ENCODE measurements at places on chromosomes 12 and 14.
A peak's percentile ranks its signal among the peaks of the same experiment; 100 is the strongest.

DNA sequence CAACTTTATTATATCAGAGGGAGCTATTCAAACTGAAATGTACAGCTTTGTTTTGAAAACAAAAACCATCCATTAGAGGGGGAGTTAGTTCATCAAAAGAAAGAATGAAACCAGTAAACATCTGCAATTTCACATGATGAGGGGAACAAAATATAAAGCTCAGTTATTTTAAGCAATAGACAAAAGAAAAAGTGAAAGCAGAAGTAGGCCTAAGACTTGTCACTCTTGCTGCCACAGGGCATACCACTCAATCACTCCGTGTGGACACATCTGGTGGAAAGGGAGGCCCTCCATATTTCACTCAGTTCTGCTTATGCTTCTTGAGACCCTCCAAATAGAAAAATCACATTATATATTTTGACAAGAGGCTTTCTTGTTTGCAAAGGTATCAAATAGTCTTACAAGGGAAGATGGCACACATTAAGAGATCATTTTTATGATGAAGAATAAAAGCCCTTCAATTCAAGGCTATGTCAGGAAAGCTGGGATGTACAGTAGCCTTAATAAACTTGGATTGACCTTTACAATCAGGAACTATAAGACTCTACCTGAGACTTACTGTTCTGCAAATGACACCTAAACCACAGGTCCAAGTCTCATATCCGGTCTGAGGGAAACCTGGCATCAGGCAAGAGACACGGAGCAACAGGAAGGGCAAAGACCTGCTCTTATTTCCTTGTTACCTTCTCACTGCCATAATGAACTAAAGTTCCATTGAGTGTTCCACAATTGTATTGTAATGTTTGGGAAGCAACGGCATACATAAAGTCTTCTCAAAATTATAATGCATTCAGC lies 222.5 kb upstream of the GRIP1 start:
- H3K27me3 ChIP-seq: no peaks in the 10 kb centered on the region
- peaks cover 20% of the 10 kb centered on the region for H3K4me1 ChIP-seq
- no peaks in the 10 kb centered on the region for H3K36me3 ChIP-seq
- no peak overlapping the region for H3K4me3 ChIP-seq
- H3K27ac ChIP-seq: no peak overlapping the region
- no peak for DNase-seq

DNA sequence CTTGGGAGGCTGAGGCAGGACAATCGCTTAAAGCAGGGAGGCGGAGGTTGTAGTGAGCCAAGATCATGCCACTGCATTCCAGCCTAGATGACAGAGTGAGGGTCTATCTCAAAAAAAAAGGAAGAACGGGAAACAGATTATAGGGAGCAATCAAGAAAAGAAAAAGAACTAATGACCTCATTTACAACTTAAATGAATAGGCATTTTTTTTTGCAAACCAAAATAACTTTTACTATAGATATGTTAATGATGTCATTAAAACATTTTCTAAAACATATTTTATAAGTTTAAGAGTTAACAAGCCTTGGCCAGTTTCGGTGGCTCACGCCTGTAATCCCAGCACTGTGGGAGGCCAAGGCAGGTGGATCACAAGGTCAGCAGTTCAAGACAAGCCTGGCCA lies 6.8 kb upstream of the RESF1 start:
- H3K27ac ChIP-seq: no peak overlapping the region
- H3K4me1 ChIP-seq: peaks cover 30% of the 10 kb centered on the region
- no peak overlapping the region for H3K4me3 ChIP-seq

DNA sequence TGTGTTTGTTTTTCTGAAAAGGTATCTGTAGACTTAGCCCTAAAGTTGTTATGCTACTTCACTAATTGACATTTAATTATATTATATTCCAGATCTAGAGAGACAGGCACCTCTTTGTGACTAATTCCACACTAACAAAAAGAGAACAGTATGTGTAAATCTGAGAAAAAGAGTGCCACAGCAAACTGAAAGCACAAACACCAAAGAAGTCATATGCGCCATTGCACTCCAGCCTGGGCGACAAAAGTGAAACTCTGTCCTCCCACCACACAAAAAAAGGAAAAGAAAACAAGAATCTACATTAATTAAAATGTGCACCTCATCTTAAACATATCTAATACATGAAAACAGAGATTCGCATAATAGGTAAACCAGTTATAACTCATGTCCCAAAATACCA lies 4.4 kb upstream of the CSRNP2 start:
- H3K36me3 ChIP-seq: peaks cover 8% of the 10 kb centered on the region
- H3K27ac ChIP-seq: no peak overlapping the region
- H3K4me1 ChIP-seq: peaks cover 12% of the 10 kb centered on the region
- no peak for DNase-seq
- no peak overlapping the region for H3K4me3 ChIP-seq

DNA sequence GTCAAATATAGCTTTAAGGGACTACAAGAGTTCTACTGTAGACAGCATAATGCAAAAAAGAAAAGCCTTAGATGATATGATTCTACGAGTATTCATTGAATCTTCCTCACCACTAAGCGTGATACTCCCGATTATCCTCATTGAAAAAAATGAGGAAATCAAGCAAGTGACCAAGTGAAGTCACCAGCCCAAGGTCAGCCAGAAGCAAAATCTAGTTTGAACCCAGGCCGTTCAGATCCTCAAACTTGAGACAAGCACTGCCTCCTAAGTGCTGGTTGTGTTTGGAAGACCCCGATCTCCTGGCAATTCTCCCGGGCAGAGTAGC lies 845 bp downstream of the GIT2 start:
- no peak for DNase-seq
- no peaks in the 10 kb centered on the region for H3K27me3 ChIP-seq
- H3K36me3 ChIP-seq: peaks cover 32% of the 10 kb centered on the region
- peaks cover 50% of the 10 kb centered on the region for H3K4me1 ChIP-seq
- H3K27ac ChIP-seq: peak overlapping the region; percentile 96
- peak overlapping the region; percentile 99 for H3K4me3 ChIP-seq

DNA sequence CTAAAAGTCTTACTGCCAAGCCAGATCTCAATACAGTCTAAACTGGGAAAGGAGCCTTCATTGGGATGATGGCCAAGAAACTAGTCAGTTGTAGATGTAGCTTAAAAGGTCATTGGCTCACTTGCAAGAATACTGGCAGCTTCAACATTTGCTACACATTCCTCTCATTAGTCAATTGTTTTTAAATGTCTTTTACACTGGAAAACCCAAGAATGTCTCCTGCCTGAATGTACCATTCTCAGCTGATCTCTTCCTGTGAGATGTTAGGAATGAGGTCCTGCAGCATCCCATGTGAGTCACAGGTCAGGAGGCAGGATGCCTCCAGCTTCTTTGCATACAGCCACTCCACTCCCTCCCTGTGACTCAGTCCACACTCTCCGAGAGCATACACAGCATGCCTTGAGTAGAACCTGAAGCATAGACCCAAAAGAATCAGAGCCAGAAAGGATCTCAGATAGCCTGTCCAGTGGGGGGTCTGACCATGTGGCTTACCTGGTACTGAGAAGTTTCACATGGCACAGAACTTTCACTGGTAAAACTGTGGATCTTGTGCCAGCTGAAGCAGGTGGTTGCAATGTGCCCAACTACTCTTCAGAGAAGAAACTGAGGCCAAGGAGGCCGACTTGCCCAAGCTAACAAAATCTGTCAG lies 56.0 kb upstream of the HECTD1 start:
- no peak for DNase-seq
- H3K4me1 ChIP-seq: peaks cover 3% of the 10 kb centered on the region
- H3K27me3 ChIP-seq: no peaks in the 10 kb centered on the region
- no peak overlapping the region for H3K27ac ChIP-seq
- no peak overlapping the region for H3K4me3 ChIP-seq

DNA sequence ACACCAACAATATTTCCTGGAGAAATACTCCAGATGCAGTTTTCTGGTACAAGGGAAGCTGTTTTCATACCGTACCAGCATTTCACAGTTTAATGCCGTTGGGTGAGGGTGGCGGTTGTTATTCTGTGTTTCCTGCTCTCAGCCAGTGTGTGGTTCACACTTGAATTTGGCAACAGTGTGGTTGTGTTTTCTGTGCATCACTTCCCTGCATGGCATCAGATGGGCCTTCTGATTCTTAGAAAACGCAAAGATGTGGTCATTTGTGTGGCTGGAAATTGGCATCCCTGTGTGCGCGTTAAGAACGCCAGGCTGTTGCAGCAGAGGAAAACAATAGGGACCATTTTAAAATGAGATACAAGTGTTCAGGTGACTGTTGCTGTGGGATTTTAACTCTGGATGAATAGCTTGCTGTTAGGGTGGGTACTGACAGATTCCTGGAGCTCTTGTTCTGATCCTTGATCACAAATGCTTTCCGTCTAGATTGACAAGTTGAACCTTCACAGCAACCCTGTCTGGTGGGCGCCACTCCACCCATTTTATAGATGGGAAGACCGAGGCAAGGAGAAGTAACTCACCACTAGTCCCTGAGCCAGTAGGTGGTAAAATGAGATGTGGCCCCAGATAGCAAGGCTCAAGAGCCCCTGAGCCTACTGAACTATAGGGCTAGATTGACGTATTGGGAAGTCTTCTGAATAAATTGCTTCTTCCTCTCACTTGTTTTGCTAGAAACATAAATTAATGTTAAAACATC lies 231.2 kb downstream of the CHST11 start:
- DNase-seq: peak; percentile 86
- peaks cover 93% of the 10 kb centered on the region for H3K4me1 ChIP-seq
- H3K27me3 ChIP-seq: no peaks in the 10 kb centered on the region
- H3K27ac ChIP-seq: peak overlapping the region; percentile 94
- peaks cover 64% of the 10 kb centered on the region for H3K36me3 ChIP-seq
- H3K4me3 ChIP-seq: peak overlapping the region; percentile 61

GRCh38 chr12:108778053-108778452 lies 46.7 kb upstream of the CORO1C start:
- peaks cover 2% of the 10 kb centered on the region for H3K27me3 ChIP-seq
- H3K4me1 ChIP-seq: no peaks in the 10 kb centered on the region
- H3K4me3 ChIP-seq: no peak overlapping the region
- DNase-seq: no peak
- H3K27ac ChIP-seq: no peak overlapping the region

DNA sequence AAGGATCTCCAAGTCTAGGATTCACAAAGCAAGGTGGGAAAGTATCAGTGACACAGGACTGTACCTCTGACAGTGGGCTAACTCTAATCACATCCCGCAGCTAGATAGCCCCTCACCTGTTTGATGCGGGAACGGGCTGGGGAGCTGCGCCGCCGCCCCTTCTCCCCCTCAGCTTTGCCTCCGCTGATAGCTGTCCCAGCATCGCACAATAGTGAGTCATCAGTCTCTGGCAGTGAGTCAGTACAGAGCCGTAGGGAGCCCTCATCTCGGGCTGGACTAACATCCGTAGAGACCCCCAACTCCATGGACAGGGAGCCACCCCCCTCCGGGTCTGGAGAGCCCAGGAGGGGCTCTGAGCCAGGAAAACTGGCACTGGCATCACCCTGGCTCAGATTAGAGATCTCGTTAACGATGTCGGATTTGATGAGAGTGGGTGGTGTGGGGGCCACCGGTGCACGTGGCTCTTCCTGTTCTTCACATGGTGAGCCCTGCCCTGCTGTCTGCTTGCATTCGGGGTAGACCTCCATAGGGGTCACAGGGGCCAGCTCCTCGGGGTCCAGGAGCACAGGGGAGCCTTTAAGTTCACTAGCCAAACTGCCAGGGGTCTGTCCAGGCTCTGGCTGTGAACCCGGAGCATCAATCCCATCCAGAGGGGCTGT lies 10.9 kb downstream of the KMT2D start:
- H3K36me3 ChIP-seq: peaks cover 78% of the 10 kb centered on the region
- H3K27ac ChIP-seq: no peak overlapping the region
- no peaks in the 10 kb centered on the region for H3K27me3 ChIP-seq
- peaks cover 2% of the 10 kb centered on the region for H3K4me1 ChIP-seq

DNA sequence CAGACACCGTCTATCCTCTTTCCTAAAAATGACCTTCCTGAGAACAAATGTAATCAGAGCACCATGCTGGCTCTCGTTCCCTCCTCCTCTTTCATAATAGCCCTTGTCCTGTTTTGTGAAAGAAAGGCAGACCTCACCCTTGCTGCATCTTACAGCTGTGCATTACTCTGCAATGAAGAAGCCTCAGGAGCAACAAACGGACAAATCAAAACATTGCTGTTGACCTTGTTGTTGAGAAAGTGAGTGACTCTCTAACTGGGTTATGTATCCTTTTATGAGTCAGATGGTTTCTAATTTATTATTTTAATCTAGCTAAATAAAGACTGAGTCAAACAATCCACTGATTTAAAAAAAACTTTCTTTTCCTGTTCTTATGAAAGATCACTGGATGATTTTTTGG lies 180.9 kb downstream of the RPS29 start:
- no peaks in the 10 kb centered on the region for H3K4me1 ChIP-seq
- H3K4me3 ChIP-seq: no peak overlapping the region
- no peak overlapping the region for H3K27ac ChIP-seq
- no peaks in the 10 kb centered on the region for H3K36me3 ChIP-seq

GRCh38 chr14:63940387-63940786 lies 87.6 kb downstream of the SYNE2 start:
- H3K27ac ChIP-seq: peak overlapping the region; percentile 90
- H3K36me3 ChIP-seq: peaks cover 33% of the 10 kb centered on the region
- H3K27me3 ChIP-seq: no peaks in the 10 kb centered on the region
- H3K4me3 ChIP-seq: peak overlapping the region; percentile 52
- H3K4me1 ChIP-seq: peaks cover 40% of the 10 kb centered on the region
- DNase-seq: peak; percentile 56

DNA sequence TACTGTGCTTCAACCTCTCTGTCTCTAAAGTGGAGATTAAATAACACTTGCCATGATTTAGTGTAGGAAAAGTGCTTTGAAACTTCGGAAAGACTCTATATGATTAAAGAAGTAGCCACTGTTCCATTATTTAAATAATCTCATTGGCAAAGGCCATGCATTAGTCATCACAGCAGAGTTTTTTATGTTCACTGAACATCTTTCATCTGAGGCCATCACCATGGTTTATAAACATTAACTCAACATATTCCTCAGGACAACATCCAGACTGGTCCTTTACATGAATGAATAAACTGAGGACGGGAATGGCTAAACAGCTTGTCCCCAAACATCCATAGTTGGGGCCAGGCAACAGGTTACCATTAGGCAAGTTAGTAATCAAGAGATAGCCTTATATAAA lies 124.6 kb upstream of the FRMD6 start:
- no peaks in the 10 kb centered on the region for H3K27me3 ChIP-seq
- H3K36me3 ChIP-seq: no peaks in the 10 kb centered on the region
- no peak overlapping the region for H3K27ac ChIP-seq
- no peak for DNase-seq
- no peaks in the 10 kb centered on the region for H3K4me1 ChIP-seq

DNA sequence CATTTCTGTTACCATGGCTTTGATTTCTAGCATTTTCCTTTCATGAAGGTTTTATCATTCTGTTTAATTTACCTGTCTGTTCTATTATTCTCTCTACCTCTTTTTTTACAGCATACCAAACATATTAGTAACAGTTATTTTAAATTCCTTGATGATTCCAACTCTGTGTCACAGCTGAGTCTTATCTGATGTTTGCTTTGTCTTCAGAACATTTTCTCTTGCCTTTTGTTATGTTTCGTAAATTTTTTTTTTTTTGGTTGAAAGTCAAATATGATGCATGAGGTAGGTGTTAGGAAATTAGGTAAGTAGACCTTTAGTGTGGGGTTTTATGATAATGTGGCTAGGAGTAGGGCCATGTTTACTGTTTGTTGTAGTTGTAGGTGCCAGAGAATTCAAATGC lies 496.4 kb downstream of the FOXG1 start:
- H3K27ac ChIP-seq: no peak overlapping the region
- no peak overlapping the region for H3K4me3 ChIP-seq
- H3K4me1 ChIP-seq: no peaks in the 10 kb centered on the region
- no peak for DNase-seq

- H3K4me1 ChIP-seq: peaks cover 9% of the 10 kb centered on the region
- DNase-seq: no peak
- peaks cover 7% of the 10 kb centered on the region for H3K27me3 ChIP-seq
These were observed 164.6 kb upstream of the HMGA2 start for GRCh38 chr12:65659681-65660080.

- H3K27ac ChIP-seq: no peak overlapping the region
- no peaks in the 10 kb centered on the region for H3K36me3 ChIP-seq
- no peak overlapping the region for H3K4me3 ChIP-seq
- H3K4me1 ChIP-seq: peaks cover 3% of the 10 kb centered on the region
These were observed 41.9 kb upstream of the ABCC9 start for GRCh38 chr12:21983095-21983494.

Data from activated CD8-positive, alpha-beta T cell treated with anti-CD3 and anti-CD28 coated beads, Interleukin-2, amount 10 ng/mL, durations not matched to agents 7 days and 5 days (primary cell).